Cortex of kidney (tissue), 1 donor: ENCODE measurements at places on chromosomes 1 and 21.

- DNase-seq, result no peak
Measured at GRCh38 chr1:2641381-2642130, 8.7 kb upstream of the MMEL1 start.

DNA sequence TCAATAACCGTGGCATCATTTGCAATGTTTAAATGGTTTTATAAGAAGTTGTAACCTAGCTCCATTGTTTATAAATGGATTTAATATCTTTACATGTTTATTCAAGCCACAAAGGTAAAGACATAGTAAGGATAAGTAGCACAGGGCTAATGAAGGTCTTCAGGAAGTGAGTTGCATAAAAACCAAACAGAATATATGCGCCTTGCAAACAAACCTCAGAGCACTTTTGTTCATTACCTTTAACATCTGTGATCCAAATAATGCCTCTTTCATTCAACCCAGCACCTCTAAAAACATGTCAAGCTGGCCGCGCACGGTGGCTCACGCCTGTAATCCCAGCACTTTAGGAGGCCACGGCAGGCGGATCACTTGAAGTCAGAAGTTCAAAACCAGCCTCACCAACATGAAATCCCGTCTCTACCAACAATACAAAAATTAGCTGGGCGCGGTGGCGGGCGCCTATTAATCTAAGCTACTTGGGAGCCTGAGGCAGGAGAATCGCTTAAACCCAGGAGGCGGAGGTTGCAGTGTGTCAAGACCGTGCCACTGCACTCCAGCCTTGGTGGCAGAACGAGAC, 25.3 kb downstream of the BRINP3 start:
- no peak for DNase-seq

GRCh38 chr1:63261736-63262458, 60.5 kb upstream of the FOXD3 start:
- DNase-seq, result no peak

DNA sequence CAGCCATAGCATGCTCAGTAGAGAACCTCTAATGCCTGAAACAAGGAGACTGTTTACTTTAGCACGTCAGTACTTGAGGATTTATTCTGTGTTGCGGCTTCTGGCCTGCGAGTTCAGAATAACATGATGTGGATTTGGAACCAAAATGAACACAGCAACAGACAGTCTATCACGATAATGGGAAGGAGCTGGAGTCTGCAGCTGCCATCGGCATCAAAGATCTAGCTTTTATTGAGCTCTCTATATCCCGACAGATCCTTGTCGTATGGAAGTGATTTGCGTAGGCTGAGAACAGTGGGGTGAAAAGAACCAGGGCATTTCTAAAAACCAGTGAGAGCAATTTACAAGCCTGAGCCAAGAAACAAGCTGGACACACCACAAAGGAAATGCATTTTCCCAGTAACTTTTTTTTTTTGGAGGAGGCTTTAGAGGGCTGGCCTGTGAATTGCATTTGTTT, 294.2 kb downstream of the KIF26B start:
- DNase-seq, result no peak

DNA sequence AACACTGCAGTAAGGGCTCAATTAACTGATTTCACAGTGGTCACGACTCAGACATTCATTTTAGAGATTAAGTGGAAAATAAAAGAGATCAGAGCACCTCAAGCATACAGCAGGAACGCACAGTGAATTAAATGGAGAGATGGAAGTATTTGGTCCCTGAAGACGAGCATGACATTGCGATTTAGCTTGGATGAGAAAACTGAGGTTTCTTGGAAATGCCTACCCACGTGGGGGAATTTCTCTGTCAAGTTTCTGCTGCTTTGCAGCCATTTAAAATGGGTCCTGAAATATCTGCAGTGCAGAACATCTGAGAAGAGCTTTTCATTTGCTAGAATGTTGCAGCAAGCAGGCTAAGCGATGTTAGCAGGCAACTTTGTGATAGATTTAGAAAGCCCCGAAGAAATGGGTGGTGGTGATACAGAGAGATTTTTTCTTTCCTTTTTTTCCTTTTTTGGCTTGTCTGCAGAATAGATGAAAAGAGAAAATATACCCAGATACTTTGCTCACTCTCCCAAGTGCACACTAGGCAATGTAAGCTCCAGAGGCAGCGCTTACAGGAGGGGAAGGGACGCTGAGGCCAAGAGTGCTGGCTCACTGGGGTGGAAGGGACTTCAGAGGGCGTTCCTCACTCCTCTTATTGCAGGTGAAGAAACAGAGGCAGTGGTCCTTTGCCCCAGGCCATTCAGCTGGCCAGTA, 258.0 kb downstream of the KCNJ6 start:
- DNase-seq, result no peak

DNA sequence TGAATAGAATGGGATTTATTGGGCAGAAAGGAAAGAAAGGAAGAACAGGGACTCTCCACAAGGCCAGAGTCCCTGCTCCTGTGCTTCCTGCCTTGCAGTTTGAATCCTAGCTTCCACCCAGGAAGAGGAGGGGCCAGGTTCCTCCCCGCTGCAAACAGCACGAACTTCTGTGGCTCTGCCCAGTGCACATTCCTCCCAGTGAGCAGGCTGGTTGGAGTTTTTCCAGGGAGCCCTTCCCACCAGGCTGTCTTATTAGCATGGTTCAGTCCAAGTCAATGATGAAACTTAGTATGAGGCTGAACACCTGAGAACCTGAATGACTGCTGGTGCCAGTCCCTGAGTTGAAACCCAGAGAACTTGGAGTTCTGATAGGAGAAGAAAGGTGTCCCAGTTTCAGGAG, 247.2 kb downstream of the DUSP10 start:
- no peak for DNase-seq

GRCh38 chr1:204074274-204075138, 1.6 kb downstream of the SOX13 start:
- no peak for DNase-seq

DNA sequence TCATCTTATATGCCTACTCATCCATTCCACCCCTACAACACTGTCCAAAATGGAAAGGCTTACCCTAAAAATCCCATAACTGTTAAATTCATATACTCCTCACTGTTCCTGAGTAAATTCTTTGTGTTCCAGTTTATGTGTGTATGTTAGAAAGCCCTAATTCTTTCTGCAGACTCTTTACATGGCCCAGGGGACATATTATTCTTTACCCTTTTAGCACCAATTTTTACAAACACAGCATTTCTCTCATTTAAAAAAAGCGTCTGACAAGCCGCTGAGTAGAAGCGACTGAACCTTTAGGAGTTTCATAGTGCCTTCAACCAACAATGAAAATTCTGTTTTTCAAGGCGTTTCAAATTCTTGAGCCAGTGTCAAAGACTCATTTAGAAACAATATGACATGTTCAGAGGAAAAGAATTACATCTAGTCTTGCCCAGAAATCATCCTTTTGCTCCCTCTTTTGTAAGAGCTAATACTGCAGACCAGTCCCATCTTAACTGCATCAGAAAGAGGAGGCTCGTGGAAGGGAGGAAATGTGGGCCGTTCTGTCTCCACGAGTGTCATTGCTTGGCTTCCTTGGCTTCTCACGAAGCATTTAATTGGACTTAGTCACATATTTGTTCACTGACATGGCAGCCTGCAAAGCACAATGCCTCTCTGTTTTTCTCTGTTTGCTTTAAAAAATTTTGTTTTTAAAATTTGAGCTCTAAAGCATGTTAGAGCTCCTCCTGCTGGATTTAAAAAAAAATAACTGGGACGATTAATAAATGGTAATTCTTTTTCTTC, 21.3 kb upstream of the C1orf105 start:
- DNase-seq, result no peak

- DNase-seq, result no peak
Measured at GRCh38 chr1:233412812-233413211, 85.3 kb downstream of the MAP3K21 start.

GRCh38 chr1:32215629-32216480, 6.3 kb downstream of the TMEM234 start:
- DNase-seq, result no peak

- DNase-seq, result no peak
Measured at GRCh38 chr1:41914516-41914915, 4.2 kb downstream of the HIVEP3 start.

DNA sequence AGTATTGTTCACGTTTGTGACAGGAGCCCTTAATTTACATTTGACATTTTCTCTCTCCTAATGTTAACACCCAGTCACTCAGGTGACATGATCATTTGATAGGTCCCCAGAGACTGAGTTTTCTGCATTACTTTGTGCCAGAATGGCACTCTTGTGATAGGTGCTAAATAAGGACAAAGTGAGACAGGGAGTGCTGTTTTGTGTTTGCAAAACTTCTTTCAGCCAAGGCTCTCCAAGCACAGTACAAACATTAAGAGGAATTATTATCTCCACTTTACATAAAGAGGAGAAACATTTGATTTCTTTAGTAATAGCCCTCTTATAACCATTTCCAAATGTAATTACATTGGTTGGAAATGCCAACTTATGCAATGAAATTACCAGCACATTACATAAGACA, 355.2 kb downstream of the NTNG1 start:
- no peak for DNase-seq

DNA sequence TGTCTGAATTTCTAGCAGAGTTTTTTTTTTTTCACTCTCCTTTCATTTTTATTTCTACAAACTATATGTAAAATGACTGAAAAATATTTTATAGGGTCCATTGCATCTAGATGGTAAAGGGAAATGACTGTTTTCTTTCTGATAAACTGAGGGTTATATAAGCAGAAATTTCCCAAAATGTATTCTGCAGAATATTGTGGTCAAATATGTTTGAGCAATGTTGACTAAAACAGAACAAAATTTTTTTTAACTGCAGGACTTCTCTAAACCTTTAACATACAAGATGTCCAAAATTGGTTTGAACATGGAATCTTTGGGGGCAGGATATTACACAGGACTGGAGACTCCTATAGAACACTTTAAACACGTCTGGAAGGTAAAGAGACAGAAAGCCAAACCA, 190.5 kb downstream of the TOMM20 start:
- no peak for DNase-seq

GRCh38 chr1:32754317-32755097, 51.9 kb upstream of the SYNC start:
- no peak for DNase-seq

GRCh38 chr1:113787663-113788062, 24.6 kb downstream of the RSBN1 start:
- no peak for DNase-seq

DNA sequence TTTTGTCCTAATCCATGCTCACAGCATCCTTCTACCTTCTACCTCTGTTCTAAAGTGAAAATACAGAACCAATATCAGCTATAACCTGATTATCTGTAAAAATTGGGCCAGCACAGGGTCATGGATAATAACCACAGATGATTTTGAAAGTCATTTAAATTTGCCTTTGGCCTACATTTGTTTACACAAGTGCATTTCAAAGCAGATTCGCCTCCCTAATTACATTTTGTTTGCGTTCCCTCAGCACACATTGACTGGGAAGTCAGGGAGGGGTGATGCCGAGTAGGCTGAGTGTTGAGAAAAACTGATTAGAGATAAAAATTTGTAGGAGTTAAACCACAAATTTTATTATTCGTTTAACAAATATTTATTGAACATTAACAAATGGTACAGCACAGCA, 19.2 kb upstream of the RGS8 start:
- no peak for DNase-seq

- no peak for DNase-seq
Measured at GRCh38 chr1:33133478-33134105, 48.3 kb downstream of the TRIM62 start.

DNA sequence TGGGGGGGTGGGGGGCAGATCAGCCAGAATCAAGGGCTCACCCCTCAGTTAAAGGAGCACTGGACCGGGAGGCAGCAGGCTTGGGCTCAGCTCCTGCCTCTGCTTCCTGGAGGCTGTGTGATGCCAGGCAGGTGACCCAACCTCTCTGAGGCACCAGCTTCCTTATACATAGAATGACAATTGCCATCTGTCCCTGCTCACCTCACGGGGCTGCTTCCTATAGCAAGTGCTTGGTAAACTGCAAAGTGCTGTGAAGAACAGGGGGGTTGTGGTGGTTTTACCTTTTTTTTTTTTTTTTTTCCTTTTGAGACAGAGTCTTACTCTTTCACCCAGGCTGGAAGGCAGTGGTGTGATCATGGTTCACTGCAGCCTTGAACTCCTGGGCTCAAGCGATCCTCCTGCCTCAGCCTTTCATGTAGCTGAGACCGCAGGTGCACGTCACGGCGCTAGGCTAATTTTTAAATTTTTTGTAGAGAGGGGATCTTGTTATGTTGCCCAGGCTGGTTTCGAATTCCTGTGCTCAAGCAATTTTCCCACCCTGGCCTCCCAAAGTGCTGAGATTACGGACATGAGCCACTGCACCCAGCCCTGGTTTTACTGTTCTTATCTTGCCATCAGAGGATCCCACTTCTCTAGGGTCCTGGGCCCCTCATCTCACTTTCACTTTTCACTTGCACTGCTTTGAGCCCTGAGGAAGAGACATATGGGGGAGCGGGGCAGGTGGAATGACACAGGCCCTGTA, 11.6 kb downstream of the KCNQ4 start:
- DNase-seq, result no peak

GRCh38 chr1:193542690-193543089, 356.3 kb upstream of the B3GALT2 start:
- DNase-seq, result no peak

DNA sequence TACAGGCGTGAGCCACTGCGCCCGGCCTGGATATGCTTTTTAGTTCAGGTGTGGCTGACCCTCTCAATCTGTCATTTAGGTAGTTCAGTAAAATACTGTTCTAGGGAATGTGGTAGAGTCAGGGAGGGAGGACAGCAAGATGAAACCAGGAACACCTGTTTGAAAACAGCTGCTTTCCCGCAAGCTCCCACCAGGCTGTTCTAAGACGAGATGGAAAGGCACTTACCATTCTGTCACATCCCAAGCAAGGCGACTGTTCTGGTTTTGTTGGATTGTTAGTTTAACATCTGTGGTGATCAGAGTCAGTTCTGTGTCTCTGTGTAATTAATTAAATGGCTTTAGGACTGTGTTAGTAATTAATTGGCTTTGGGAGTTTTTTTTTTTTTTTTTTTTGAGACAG, 2.9 kb downstream of the CHAF1B start:
- no peak for DNase-seq

DNA sequence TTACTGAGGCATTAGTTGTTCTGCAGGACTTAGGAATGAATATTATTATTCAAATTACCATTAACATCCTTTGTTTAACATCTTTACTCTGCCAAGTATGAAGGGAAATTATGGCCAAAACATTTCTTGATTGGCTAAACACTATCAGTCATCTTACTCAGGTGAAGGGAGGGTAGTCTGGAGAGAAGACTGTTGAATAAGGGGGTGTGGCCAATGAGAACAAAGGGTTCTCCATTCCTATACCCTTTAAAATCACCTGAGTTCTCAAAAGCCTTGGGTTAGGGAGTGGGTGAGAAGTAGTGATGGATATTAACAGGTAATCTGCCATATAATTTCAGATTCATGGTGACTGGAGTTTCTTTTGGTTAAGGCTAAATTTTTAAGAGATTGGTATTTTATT, 19.3 kb downstream of the CRYZL1 start:
- no peak for DNase-seq

- no peak for DNase-seq
Measured at GRCh38 chr1:241525026-241525425, 5.5 kb upstream of the FH start.

- DNase-seq, result no peak
Measured at GRCh38 chr1:14748151-14748550, 149.7 kb downstream of the KAZN start.

- no peak for DNase-seq
Measured at GRCh38 chr1:239897458-239897857, 194.2 kb upstream of the FMN2 start.

GRCh38 chr1:225603538-225604354, 49.2 kb downstream of the ENAH start:
- no peak for DNase-seq

GRCh38 chr1:151266315-151266714, 11.8 kb downstream of the PSMD4 start:
- no peak for DNase-seq
